Activated naive CD8-positive, alpha-beta T cell treated with anti-CD3 and anti-CD28 coated beads, Interleukin-2, amount 10 ng/mL, durations not matched to agents 7 days and 5 days (primary cell): ENCODE measurements at places on chromosomes 12 and 14. TPM values are rescaled to one million over a fixed set of nuclear protein-coding genes. Genes with fewer than 3 reads are reported as not detected.

DNA sequence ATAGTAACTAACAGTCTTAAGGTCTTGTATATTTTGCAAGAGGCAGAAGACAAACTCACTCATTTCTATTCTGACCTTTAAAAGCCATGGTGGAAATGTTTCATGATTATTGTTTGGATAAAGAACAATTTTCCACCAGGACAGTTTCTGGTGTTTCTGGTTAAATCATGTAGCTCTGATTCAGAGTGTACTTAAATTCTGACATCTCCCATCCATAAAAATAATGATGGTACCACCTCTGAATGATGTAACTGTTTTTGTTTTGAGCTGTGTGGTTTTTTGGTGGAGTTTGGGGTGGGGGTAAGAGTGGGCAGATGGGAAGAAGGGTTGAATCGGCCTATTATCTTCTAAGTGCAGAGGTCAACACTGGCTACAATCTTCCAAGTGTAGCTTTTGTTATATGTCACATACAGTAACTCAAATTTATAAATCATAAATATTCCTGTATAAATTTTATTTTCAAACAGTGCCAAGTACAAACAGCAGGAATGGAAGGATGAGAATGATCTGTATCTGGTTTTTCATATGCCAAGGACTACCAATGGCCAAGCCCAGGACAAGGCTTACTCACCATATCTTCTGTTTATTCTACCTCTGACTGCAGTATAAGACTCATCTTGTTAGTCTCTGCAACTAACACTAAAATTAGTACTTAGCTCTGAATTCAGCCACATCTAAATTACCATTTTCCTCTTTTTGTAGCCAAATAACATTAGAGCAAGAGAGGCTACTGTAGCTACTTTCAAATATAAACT, 108.7 kb downstream of the BCAT1 start:
- no peak overlapping the region for H3K4me3 ChIP-seq
- H3K4me1 ChIP-seq: peaks cover 17% of the 10 kb centered on the region
- no peak overlapping the region for H3K27ac ChIP-seq
- no peaks in the 10 kb centered on the region for H3K27me3 ChIP-seq
- no peak for DNase-seq

CD27 gene
- 152 TPM for total RNA-seq

DNA sequence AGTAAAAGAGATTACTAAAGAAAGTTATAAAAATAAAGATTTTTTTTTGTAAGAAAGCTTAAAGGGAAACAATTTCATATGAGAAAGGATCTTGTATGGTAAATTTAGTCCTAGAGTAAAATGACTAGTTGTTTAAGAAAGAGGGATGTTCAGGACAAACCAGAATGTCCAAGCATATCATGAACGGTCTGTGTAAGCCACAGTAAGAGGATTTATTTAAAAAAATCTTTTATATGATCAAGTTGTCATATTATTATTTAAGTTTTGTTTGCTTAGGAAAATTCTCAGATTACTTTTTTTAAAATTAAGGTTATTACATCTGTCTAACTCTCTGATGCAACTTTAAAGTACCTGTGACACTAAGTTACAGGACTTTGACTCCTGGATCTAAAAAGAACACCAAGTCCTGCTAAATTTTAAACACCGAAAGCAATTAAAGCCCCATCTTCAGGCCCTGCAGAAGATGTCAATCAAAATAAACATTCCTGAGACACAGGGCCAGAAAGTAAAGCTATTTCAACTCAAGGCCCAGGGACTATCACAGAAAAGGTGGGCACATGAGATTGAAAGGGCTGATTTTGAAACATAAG, 17.3 kb upstream of the CCDC196 start:
- DNase-seq: no peak
- no peak overlapping the region for H3K27ac ChIP-seq
- no peaks in the 10 kb centered on the region for H3K4me1 ChIP-seq

P2RX2 gene
- not detected for total RNA-seq

- no peak overlapping the region for H3K27ac ChIP-seq
- no peak overlapping the region for H3K4me3 ChIP-seq
- peaks cover 8% of the 10 kb centered on the region for H3K4me1 ChIP-seq
- no peaks in the 10 kb centered on the region for H3K27me3 ChIP-seq
Observed at GRCh38 chr12:49807991-49808580, 20.1 kb downstream of the NCKAP5L start.

DNA sequence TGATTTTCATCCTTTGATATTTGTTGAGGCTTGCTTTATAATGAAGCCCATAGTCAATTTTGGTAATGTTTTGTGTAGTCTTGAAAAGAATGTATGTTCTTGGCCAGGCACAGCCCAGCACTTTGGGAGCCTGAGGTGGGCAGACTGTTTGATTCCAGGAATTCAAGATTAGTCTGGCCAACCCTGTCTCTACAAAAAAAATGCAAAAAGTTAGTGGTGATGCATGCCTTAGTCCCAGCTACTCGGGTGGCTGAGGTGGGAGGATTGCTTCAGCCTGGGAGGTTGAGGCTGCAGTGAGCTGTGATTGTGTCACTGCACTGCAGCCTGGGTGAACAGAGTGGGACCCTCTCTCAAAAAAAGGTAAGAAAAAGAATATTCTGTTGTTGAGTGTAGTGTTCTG, 10.8 kb downstream of the ETNK1 start:
- peaks cover 19% of the 10 kb centered on the region for H3K4me1 ChIP-seq
- DNase-seq: no peak
- no peaks in the 10 kb centered on the region for H3K27me3 ChIP-seq
- H3K36me3 ChIP-seq: peaks cover 15% of the 10 kb centered on the region

GRCh38 chr12:129393357-129393937, 510.4 kb downstream of the TMEM132D start:
- DNase-seq: no peak
- no peaks in the 10 kb centered on the region for H3K4me1 ChIP-seq
- no peak overlapping the region for H3K4me3 ChIP-seq
- H3K36me3 ChIP-seq: no peaks in the 10 kb centered on the region

PXN gene
- 89.0 TPM for total RNA-seq

KRT79 gene
- not detected for total RNA-seq

DNA sequence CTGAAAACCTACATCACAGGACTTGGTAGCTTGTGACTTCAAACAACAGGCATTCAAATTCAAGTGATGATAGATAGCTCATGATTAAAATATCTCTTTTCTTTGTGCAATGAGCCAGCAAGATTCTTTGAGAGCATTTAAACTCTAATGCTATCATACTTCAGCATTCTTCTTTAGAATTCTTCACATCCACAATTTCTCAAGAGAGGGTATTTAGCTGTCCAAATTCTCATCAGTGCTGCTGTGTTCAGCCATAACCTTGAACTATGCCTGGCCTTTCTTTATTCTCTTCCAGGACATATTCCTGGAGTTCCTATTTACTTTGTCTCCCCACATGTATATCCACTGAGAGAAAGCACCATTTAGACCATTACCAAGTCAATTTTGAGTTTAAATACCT, 321.1 kb downstream of the EGLN3 start:
- no peak for DNase-seq
- no peak overlapping the region for H3K27ac ChIP-seq
- H3K4me1 ChIP-seq: no peaks in the 10 kb centered on the region
- no peaks in the 10 kb centered on the region for H3K36me3 ChIP-seq
- H3K4me3 ChIP-seq: no peak overlapping the region

DNA sequence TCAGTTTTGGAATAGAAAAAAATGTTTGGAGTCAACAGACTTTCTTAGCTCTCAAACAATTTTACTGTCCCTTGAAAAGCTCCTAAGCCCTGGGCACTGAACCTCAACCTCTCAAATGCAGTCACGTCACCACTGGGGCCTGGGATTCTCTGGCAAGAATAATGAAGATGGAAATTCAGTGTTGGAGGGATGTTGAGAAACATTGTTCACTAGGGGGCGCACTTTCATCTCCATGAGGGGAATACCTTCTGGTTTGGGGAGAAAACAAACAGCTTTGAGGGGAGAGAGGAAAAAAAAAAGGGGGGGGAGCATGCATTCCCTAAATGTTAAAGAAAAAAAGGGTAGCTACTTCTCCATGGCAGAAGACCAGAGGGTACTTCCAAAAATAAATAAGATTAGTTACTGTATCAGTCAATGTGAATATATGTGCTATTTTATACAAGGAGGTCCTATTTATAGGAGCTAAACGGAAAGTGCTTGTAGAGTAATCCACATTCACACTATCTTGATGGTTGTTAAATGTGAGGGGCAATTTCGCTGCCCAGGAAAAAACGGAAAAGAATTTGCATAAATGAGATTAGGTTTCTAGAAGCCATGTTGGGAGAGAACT, 5.8 kb upstream of the TBPL2 start:
- peaks cover 3% of the 10 kb centered on the region for H3K4me1 ChIP-seq
- peaks cover 6% of the 10 kb centered on the region for H3K27me3 ChIP-seq
- no peaks in the 10 kb centered on the region for H3K36me3 ChIP-seq

DNA sequence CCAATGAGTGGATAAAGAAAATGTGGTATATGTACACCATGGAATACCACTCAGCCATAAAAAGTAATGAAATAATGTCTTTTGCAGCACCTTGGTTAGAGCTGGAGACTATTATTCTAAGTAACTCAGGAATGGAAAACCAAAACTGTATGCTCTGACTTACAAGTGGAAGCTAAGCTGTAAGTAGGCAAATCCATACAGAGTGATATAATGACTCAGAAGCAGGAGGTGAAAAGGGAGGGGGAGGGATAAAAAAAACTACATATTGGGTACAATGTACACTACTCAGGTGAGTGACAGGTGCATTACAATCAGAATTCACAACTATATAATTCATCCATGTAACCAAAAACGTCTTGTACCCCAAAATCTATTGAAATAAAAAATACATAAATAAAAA, 15.1 kb upstream of the CLEC1A start:
- no peak overlapping the region for H3K27ac ChIP-seq
- no peak for DNase-seq
- H3K4me3 ChIP-seq: no peak overlapping the region
- no peaks in the 10 kb centered on the region for H3K36me3 ChIP-seq
- H3K4me1 ChIP-seq: no peaks in the 10 kb centered on the region

SLC10A1 gene
- not detected for total RNA-seq

KRT81 gene
- not detected for total RNA-seq

DNA sequence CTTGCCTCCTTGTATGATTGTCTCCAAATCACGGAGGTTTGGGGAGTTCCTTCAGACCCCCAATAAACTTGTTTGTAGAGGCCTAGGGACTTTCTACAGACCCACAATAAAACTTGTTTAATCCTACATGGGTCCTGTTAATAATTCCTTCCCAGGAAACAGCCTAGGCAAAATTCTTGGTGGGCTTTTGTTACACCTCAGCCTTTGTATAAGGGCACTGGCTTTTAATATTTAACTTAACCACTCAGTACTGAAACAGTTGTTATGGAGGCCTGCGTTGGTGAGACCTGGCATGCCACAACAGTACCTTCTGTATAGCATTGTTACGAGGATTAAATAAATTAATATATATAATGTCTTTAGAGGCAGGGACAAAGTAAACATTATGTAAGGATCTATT, 32.7 kb upstream of the FAR2 start:
- H3K27ac ChIP-seq: no peak overlapping the region
- DNase-seq: no peak
- no peak overlapping the region for H3K4me3 ChIP-seq
- H3K27me3 ChIP-seq: peaks cover 7% of the 10 kb centered on the region

GRCh38 chr12:122159882-122160281, 14.1 kb downstream of the IL31 start:
- no peak overlapping the region for H3K4me3 ChIP-seq
- no peak overlapping the region for H3K27ac ChIP-seq
- no peaks in the 10 kb centered on the region for H3K27me3 ChIP-seq
- DNase-seq: no peak
- no peaks in the 10 kb centered on the region for H3K36me3 ChIP-seq

DNA sequence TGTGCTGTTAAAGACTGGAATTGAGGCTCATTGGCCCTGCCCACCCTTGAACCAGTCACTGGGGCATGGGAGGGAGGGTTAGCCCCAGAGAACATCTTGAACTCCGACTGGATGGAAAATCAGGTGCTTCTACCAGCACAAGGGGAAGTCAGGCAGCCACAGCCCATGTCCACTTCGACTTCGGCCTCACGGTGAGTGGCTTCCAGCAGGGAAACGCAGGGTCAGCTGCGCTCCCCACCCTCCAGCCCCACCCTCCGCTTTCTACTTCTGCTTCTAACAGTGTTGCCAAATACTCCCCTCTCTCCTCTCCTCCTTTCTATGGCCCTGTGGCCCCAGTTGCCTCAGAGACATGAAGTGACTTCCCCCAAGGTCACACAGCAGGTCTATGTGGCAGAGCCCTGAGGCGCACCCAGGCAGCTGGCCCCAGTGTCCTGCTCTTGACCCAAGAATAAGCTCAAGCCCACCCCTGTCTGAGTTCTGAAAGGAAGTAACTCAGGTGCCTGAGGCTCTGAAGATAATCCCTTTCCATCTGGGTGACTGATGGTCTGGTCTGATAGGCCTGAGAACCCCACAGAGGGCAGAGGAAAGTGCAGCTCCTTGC, 11.9 kb upstream of the SH2B3 start:
- DNase-seq: no peak
- H3K36me3 ChIP-seq: no peaks in the 10 kb centered on the region
- H3K27ac ChIP-seq: peak overlapping the region; percentile 60
- H3K4me3 ChIP-seq: no peak overlapping the region

GSC gene
- not detected for total RNA-seq

- no peak within 1 kb of the TSS for H3K4me3 ChIP-seq
- H3K4me1 ChIP-seq: peaks cover 25% of the 10 kb centered on the region
- DNase-seq: no peak
- H3K27me3 ChIP-seq: peaks cover 19% of the 10 kb centered on the region
- H3K36me3 ChIP-seq: peaks cover 2% of the 10 kb centered on the region
Observed at GRCh38 chr12:1918081-1918883, at the start of gene CACNA2D4. Gene CACNA2D4, minus strand, starts transcription at chr12:1918652. Its CDS starts 179 bp downstream, at chr12:1918473.

CMAS gene
- total RNA-seq: 33.9 TPM

TAC3 gene
- 0.34 TPM for total RNA-seq

MTRFR gene
- total RNA-seq: 42.1 TPM

DNA sequence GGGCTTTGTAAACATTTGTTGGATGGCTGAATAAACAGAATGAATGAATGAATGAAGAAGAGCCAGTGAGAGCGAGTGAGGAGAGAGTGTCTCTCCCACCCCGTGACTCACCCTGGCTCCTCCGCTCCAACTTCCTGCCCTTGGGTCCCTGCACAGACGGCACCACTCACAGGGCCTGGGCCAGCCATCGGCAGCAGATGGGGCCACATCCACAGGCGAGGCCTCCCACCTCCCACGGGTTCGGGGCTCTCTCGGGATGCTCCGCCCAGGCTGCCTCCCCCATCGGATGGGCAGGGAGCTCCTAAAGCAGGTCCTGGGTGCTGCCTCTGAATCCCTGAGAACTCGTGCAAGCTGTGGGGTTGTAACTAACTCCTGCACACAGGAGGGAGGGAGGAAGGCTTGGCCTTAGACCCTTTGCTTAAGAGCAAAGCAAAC, 41.3 kb downstream of the CCNK start:
- H3K4me3 ChIP-seq: no peak overlapping the region
- no peak for DNase-seq
- H3K27ac ChIP-seq: no peak overlapping the region
- no peaks in the 10 kb centered on the region for H3K27me3 ChIP-seq
- no peaks in the 10 kb centered on the region for H3K36me3 ChIP-seq
